Activated CD8-positive, alpha-beta memory T cell treated with anti-CD3 and anti-CD28 coated beads for 1 hour (primary cell): ENCODE measurements at places on chromosomes 3 and 15.

GRCh38 chr15:60821462-60822061, 342.6 kb upstream of the ICE2 start:
- DNase-seq, result no peak

DNA sequence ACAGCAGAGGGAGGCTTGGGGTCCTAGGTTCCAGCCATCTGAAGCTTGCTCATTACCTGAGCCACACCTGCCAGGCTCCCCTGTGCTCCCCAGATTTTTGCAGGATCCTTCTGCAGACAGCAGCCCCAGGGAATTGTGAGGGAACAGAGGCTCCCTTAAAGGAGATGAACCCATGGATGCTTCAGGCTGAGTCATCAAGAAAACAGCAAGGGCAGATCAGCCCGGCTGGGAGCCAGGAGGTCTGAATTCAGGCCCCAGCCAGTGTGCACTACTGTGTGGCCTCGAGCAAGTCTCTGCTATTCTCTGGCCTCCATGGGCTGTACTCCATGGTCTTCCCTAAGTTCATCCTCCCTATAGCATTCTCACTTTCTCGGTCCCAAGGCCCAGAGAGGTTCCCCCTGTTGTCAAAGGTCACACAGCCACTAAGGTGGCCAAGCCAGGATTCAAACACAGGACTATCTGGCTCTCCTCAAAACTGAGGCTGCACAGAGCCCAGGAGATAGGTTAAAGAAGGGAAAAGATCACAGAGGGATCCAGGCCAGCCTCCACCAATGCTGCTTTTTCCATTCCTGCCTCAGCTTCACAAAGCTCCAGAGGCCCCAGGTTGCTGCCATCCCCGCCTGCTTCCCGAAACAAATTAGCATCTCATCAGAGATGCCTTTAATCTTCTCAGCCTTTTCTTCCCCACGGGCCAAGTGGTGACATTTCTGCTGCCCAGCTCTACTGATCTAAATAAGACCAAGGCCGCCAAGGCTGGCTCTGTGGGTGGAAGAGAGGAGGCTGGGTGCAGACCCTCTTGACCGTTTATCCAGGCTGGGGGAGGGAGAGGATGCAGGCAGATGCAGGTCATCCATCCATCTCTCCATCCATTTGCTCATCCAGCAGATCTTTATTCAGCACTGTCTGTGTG, 21.2 kb upstream of the GRIP2 start:
- DNase-seq, result no peak

- no peak for DNase-seq
Observed at GRCh38 chr3:16350597-16351318, 85.7 kb downstream of the OXNAD1 start.

DNA sequence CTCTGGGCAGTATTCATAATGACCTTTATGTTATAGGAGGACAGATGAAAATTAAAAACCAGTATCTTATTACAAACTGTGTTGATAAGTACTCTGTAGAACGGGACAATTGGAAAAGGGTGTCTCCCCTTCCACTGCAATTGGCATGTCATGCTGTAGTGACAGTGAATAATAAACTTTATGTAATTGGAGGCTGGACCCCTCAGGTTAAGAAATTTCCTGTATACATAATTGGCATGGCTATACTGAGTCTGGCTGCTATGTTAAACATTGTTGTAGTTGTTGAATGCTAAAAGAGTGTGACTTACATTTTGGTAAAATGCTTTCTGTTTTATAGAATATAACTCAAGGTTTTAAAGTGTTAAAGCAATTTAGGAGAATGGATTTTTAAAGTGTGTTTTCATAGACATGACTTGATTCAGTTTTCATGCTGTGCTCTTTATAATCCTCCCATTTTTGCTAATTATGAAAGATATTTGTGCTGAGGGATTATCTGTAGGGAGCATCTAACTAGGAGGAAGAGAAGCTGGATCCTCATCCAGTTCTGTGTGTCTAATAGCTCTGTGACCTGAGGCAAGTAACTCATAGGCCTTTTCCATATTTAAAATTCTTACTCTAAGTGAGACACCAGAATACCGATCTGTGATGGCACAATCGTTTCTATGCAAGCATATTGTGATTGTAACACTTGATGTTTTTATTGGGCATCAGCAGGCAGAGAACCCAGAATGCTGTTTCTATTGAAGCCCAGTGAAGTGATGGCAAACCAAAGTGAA, 13.0 kb downstream of the KBTBD12 start:
- DNase-seq, result no peak

- no peak for DNase-seq
Observed at GRCh38 chr3:69082361-69082760, 2.2 kb upstream of the UBA3 start.
